ENCODE measurements at places on chromosomes 12 and 14. TPM values are rescaled to one million over a fixed set of nuclear protein-coding genes. Genes with fewer than 3 reads are reported as not detected.

HELB gene
- polyA plus RNA-seq, result 1.3 TPM

ANKRD33 gene
- polyA plus RNA-seq, result 0.36 TPM

TDRD9 gene
- 0.43 TPM for polyA plus RNA-seq

KERA gene
- 21.4 TPM for polyA plus RNA-seq
